ENCODE measurements at places on chromosomes 6 and 20.
A peak's percentile ranks its signal among the peaks of the same experiment; 100 is the strongest.

GRCh38 chr20:41178495-41178894, 41.2 kb downstream of the PLCG1 start:
- DNase-seq = no peak

GRCh38 chr6:19972221-19972620, 135.1 kb downstream of the ID4 start:
- DNase-seq = no peak

- no peak for DNase-seq
These were observed 51.3 kb downstream of the ATRN start for GRCh38 chr20:3521852-3522740.

DNA sequence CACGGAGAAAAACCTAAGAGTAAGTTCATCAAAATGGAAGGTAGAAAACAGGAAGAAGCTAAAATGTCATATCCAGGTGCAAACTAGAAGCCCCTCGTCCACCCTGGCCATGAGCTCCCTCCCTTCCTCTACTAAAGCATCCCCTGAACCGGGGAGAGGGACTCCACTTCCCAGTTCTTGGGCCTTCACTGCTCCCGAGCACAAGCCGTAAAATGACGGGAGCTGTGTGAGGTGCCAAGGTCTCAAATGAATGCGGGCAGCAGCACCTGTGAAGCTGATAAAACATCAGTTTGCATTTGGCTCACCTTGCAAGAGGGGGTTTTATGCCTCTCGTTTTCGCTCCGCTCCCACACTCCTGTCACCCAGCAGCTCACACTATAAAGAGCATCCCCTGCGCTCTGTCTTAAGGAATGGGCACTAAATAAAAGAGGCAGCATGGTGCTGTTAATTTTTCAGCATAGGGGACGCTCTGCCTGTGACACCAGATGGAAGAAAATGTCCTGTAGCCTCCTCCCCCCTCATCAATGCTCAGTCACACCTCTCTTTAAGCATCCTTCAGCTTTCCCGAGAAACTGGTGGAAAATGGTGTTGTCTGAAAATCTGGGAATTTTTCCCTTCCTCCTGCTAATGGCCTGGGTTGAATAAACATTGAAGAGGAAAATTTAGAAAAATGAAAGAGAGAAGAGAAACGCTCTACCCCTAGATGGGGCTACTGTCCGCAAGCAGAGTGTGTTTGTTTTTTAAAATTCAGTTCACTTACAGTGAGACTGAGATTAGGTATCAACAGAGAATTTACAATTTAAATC, 563.0 kb upstream of the AGPAT4 start:
- DNase-seq = no peak

DNA sequence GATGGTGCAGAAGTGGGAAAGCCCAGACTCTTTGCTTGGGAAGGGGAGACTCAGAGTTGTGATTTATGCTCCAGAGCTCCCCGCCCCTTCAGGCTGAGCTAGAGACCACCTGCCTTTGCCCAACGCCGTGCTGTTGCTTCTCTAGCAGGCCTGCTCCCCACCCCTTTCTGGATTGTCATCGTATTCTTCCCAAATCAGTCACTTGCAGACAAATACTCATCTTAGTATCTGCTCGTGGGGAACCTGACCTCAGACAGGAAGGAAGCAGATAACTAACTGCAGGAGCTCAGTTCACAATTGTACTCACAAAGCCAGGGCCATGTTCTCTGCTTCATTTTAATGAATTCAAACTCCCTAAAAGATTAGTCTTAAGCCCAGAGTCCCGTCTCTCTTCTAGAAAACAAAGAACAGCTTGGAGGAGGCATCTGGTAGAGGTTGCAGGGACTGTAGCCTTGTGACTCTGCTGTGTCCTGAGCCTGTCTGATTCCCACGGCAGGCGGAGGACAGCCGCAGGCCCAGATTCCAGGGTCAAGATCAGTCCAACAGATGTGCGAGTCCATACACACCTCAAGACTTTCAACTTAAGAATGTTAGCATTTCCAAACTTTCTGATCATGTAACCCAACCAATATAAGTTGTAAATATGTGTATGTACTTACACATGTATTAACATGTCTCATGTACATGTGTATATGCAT, 57.2 kb upstream of the GGTLC1 start:
- DNase-seq = no peak

- no peak for DNase-seq
These were observed 101.4 kb upstream of the SCGN start for GRCh38 chr6:25550631-25551030.

- no peak for DNase-seq
These were observed 1.2 kb upstream of the BPI start for GRCh38 chr20:38302786-38303185.

DNA sequence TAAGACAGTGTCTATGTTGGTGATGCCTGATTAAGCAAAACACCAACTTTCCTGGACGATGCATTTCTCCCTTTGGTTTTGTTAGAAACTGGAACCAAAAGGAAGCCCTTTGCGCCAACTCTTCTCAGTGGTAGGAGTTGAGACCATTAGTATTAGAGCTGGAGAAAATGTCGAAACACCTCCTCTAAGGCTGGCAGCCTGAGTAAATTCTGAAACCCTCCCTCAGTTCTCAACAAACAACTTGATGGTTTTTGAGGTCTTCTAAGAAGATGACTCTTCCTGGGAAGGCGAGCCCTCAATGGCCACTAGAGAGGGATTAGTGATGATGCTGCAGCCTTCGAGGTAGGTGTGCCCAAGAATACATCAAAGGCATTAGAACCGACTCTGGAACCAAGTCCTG, 78.4 kb upstream of the CCN6 start:
- no peak for DNase-seq

- peak; percentile 59 for DNase-seq
These were observed 29.7 kb downstream of the FYN start for GRCh38 chr6:111843347-111844147.

- no peak for DNase-seq
These were observed 42.4 kb upstream of the EYA4 start for GRCh38 chr6:133198725-133199124.

DNA sequence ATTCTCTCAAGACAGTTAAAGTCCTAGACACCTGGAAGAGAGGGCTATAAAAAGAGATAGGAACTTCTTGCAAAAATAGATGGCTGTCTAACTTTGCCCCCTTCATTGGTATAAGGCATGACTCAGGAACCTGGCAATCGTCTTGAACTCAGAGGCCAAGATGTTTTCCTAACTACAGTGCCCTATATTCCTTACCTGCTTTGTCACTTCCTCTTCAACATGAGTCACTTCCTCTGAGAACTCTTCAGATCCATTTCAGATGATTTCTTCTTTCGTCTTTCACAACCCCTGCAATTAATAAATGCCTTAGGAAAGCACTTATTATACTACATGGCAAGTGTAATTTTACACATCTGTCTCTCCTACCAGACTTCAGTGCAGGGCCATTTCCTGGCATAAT, 83.5 kb downstream of the HAO1 start:
- no peak for DNase-seq

DNA sequence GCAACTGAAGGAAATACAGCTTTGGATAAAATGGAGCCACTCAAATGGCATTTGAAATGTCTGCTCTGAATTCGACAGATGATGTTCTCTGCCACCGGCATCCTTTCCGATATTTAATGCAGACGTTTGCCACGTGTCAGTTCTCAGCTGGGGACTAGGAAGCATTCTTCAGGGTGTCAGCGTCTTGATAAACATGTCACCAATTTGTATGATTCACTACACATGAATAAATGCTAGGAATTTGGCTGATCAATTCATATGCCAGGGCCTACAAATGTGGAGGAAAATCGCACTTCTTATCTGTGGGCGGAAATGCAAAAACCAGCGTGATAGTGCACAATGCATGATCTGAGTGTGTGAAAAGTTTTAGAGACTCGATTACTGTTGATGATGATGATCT, 169.5 kb downstream of the SLC24A3 start:
- no peak for DNase-seq

GRCh38 chr20:5834436-5835005, 84.3 kb downstream of the SHLD1 start:
- DNase-seq = no peak

- no peak for DNase-seq
These were observed 29.9 kb upstream of the HINT3 start for GRCh38 chr6:125926711-125927110.

DNA sequence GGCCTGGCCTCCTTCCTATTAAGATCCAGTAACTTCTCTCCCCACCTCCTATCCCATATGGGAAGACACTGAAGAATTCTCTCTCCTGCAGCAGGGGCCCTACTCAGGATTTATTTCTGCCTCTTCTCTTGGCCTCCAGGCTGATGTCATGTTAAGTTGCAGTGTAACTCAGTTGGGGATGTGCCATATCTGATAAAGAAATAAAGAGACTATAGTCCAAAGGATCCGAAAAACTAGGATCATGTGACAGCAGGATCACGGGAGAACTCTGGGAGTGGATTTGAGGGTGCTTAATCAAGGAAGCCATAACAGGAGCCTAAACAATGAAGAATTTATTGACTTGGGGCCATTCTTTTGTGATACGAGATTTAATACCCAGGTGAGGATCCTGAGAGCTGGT, 38.5 kb upstream of the TGM6 start:
- DNase-seq = no peak

DNA sequence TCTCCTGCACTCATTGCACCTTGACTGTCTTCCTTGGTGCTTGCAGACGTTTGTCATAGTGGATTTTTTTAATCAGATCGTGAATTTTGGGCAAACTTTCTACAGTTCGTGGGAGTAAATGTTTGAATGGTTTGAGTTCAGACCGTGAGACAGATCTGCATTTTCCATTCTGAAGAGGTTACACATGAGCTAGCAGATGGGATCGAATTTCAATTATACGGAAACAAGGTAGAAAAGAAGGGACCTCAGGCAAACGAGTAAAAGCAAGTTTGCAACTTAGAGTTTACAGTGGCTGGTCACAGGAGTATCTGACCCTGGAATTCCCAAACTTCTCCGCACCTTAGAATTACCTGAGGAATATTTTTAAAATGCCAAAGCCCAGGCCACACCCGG, 17.2 kb upstream of the NCR2 start:
- no peak for DNase-seq

DNA sequence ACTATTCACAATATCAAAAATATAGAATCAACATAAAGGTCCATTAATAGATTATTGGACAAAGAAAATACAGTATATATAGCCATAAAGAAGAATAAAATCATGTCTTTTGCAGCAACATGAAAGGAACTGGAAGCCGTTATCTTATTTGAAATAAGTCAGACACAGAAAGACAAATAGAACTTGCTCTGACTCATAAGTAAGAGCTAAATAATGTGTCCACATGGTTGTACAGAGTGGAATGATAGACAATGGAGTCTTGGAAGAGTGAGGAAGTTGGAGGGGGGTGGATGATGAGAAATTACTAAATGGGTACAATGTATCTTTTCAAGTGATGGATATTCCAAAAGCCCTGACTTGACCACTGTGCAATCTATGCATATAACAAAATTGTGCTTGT, 613.5 kb downstream of the PHF3 start:
- no peak for DNase-seq

GRCh38 chr6:146028252-146028795, 538 bp upstream of the GRM1 start:
- peak; percentile 8 for DNase-seq

DNA sequence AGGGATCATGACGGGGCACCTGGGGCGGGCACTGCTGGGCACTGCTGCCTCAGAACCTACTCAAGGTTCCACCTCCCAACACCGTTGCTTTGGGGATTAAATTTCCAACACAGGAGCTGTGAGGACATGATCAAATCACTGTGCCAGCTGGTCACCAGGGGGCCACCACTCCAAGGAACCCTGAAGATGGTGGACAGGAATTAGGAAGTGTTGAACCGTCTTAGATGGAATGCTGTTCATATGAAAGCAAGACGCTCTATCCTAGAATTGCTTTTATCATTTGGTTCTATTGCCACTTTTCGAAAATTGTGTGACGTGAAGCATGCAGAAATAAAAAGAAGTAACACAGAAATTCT, 140.3 kb downstream of the DLL1 start:
- DNase-seq = no peak
